NCI-H187 (cell line): ENCODE measurements at places on chromosomes 11 and 22.
A peak's percentile ranks its signal among the peaks of the same experiment; 100 is the strongest.

- no peak for DNase-seq
These were observed 8.7 kb downstream of the CD3E start for GRCh38 chr11:118313242-118313641.

- no peak for DNase-seq
These were observed 4.5 kb downstream of the TTC9C start for GRCh38 chr11:62732830-62733229.

- DNase-seq, result no peak
These were observed 12.5 kb downstream of the CDPF1 start for GRCh38 chr22:46237453-46238124.

DNA sequence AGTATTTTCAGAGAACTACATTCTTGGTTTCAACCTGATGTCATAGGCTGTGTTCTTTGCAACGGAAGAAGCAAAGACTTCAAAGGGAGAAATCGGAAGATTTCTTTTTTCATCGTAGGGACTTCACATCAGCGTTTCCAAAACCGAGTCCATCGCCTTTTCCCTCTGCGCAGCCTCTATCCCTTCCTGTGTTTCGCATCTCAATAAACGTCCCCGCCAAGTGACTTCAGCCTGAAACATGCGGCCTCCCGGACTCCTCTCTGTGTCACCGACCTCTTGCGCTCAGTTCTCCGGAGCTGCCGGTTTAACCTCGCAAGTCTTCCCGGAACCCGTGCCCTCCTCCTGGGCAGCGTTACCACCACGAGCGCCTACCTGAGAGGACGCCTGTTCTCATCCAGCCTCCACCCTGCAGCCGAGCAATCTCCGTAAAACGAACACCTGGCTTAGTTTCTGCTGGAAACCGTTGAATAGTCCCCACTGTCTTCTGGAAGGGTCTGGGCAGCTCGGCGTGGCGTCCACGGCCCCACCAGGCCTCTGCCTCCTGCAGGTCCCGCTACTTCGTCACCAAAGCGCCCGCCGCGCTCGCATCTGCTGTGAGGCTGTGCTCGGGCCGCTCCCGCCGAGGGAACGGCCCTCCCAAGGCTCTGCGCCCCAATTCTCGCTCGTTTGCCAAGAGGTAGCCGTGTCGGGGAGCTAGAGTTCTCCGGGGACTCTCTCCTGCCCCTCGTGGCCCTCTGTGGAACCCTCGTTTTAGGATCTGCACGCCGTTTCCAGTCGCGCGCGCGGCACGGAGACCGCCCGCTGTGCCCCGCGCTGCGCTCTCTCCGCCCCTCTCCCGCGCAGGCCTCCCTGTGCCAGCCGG, at the start of gene GLB1L3:
TSS of gene GLB1L3 (plus strand) at position 846 of the 862 bp plus-strand sequence. CDS start 362 bp downstream, outside the sequence.
- peak; percentile 33 for DNase-seq

- DNase-seq, result no peak
These were observed 15.1 kb downstream of the IFT27 start for GRCh38 chr22:36760786-36761185.
